Thymus (tissue), 14 donors: ENCODE measurements at places on chromosomes 6 and 20.

GRCh38 chr6:5401845-5402738 lies 140.8 kb downstream of the FARS2 start:
- DNase-seq: no peak

- no peak for DNase-seq
These were observed 177.7 kb upstream of the SNX9 start for GRCh38 chr6:157645201-157645795.

DNA sequence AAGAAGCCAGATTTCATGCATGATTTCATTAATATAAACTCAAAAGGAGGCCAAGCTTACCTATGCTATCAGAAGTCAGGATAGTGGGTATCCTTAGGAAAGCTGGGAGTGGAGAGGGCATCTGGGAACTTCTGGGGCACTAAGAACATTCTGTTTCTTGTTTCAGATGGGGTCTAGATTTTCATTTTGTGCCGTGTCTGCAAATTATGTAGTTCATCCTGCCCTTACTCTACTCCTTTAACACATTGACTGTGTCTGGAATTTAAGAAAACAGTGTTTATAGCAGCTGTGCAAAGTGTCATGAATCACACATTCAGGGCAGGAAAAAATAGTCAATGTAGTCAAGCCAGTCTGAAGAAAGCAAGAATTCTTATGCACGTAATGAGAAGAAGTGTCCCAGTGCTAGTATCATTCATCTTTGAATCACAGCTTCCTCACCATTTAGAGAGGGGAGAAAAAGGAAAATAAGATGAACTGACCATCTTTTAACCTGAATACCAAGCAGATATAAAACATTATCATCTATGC lies 11.6 kb upstream of the SPTLC3 start:
- no peak for DNase-seq

- peak; percentile 29 for DNase-seq
These were observed 92.8 kb downstream of the CLIC5 start for GRCh38 chr6:45922728-45923351.

- DNase-seq: no peak
These were observed 1.3 kb upstream of the DDR1 start for GRCh38 chr6:30882759-30883684.

- no peak for DNase-seq
These were observed 214.8 kb upstream of the MOCS1 start for GRCh38 chr6:40148882-40149573.
